ENCODE measurements at places on chromosomes 12 and 14.

GRCh38 chr12:13799574-13799973 lies 181.8 kb downstream of the GRIN2B start:
- no peak for DNase-seq

- DNase-seq = peak; percentile 42
Measured at GRCh38 chr14:51846631-51847488, 13.6 kb upstream of the GNG2 start.

DNA sequence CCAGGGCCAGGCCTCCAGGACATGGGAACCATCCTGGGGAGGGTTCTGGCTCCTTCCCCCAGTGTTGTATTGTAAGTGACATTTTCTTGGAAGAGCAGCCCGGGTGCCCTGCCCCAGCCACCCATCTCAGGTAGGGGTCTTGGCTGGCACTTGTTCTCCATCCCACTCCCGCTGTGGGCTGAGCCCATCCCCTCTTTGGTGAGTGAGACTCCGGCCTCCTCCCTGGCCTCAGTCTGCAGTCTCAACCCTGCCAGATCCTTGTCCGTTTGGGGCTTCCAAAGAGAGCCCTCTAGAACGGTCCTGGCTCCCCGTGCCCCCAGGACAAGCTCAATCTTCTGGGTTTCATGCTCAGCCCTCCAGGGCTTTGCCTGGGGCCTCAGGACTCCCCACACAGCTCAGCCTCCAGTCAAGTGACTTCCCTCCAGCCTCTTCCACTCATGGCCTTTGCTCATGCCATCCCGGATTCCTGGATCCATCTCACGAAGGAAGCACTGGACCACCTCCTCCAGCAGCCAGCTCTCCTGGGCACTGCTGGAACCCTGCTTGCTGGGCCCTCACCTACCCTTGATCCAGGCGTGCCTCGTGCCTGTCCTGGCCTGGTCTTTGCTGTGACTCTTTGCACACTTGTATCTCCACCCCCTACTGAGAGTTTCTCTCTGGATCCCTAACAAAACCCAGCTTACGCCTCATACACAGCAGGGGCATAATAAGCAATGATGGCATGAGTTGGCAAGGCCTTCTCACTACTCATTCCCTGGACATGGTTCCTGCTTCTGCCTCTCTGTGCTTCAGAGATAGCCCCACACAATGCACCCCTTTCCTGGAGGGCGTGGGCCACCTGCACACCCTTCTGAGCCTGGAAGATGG lies 297.4 kb upstream of the RTL1 start:
- DNase-seq = no peak

DNA sequence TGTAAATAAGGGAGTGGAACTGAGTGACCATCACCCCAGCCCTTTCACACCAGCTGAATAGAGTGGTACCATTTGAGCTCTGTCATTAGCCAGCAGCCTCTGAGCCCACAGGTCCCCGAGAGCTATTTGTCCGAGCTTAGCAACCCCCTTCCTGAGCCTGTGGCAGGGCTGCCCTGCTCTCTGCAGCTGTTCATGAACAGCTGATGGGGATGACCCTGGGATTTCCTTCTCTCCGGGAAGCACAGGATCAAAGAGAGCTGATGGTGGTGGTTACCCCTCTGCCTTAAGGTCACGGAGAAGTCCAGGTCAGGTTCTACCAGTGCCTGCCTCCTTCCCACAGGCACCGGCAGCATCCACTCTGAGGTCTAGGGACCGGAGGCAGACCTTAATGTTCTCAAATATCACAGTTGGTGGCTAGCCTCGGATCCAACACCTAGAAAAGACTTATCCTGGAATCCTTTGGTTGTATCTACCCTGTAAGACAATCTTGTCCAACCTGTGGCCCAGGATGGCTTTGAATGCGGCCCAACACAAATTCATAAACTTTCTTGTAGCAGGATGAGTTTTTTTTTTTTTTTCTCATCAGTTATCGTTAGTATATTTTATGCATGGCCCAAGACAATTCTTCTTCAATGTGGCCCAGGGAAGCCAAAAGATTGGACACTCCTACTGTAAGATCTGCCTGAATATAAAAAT lies 81.1 kb downstream of the ESRRB start:
- no peak for DNase-seq
